ENCODE measurements at places on chromosomes 1 and 21. TPM values are rescaled to one million over a fixed set of nuclear protein-coding genes. Genes with fewer than 3 reads are reported as not detected.

DNA sequence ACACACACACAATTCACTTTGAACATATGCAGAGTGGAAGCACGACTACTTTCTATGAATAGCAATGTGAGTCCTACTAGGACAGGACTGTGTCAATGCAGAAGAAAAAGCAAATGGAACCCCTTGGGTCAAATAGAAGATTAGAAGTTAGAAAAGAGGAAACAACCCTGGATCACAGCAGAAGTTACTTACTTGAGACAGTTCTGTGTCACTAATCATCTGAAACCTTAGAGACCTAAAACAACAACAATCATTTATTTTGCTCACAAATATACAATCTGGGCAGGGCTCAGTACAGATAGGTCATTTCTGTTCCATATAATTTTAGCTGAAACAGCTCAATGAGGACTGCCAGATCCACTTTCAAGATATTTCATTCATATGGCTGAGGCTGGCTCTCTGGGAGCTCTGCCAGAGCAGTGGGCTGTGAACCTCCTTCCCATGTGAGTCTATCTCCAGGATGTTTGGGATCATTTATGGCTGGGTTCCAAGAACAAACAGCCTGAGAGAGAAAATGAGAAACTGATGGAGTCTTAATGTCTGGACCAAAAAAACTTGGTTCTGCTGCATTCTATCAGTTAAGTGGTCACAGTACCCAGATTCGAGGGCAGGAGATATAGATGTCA lies 42.5 kb upstream of the IL10 start:
- no peaks in the 10 kb centered on the region for H3K27me3 ChIP-seq
- DNase-seq, result peak; percentile 83
- peaks cover 2% of the 10 kb centered on the region for H3K4me1 ChIP-seq
- no peaks in the 10 kb centered on the region for H3K36me3 ChIP-seq
- H3K27ac ChIP-seq, result peak overlapping the region; percentile 13
- no peak overlapping the region for H3K4me3 ChIP-seq

Gene DNAJC28
- 2.8 TPM for total RNA-seq

- peaks cover 25% of the 10 kb centered on the region for H3K4me1 ChIP-seq
- no peak overlapping the region for H3K4me3 ChIP-seq
- H3K27me3 ChIP-seq, result no peaks in the 10 kb centered on the region
- peak overlapping the region; percentile 85 for H3K27ac ChIP-seq
- H3K36me3 ChIP-seq, result no peaks in the 10 kb centered on the region
These were observed 141.1 kb downstream of the TOMM20 start for GRCh38 chr1:234987415-234988154.

Gene PDZK1IP1
- 0.09 TPM for total RNA-seq

Gene WNT9A
- 4.6 TPM for total RNA-seq

GRCh38 chr1:20248971-20249612 lies 41.6 kb upstream of the VWA5B1 start:
- no peaks in the 10 kb centered on the region for H3K4me1 ChIP-seq
- DNase-seq, result no peak
- no peak overlapping the region for H3K4me3 ChIP-seq
- H3K27ac ChIP-seq, result no peak overlapping the region
- H3K36me3 ChIP-seq, result no peaks in the 10 kb centered on the region

Gene CHD5
- total RNA-seq, result 0.09 TPM

DNA sequence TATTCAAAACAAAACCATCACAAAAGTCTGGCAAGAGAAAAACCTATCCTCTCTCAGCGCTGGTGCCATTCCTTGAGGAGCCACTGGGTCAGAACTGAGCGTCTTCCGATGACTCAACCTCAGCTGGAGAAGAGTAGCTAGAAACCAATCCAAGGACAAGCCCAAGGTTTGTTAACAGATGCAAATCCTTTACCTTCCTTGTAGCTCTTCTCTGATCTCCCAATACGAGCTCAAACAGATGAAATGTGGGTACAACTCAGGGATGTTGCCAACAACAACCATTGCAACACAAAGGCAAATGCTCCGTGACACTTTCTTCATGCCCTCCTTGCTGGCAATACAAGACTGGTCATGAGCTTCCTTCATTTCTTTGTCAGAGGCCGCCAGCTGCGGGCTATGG lies 337.1 kb downstream of the SIPA1L2 start:
- H3K27me3 ChIP-seq, result no peaks in the 10 kb centered on the region
- no peak overlapping the region for H3K4me3 ChIP-seq
- no peak overlapping the region for H3K27ac ChIP-seq
- H3K36me3 ChIP-seq, result no peaks in the 10 kb centered on the region

DNA sequence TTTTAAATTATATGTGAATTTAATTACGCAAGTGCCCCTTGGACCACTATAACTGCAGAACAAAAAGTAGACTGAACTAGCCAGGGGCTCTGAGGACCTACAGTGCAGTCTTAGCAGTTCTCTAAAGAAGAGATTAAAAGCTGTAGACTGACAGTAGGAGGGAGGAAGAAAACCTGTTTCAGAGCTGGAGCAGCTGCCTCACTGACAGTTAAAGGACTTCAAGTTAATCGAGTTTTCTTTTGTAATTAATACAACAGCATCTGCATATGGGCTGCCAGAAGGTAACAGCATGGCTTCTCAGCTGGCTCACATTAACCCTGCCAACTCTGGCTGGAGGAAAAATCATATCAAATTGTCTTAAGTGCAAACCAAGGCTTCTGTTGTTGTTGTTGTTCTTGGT lies 19.9 kb downstream of the DSTYK start:
- H3K4me3 ChIP-seq, result no peak overlapping the region
- peaks cover 9% of the 10 kb centered on the region for H3K36me3 ChIP-seq
- no peak for DNase-seq

Gene ELAVL4
- total RNA-seq, result 0.13 TPM

Gene REG4
- not detected for total RNA-seq

GRCh38 chr1:2375246-2375922 lies 16.0 kb downstream of the MORN1 start:
- no peak for DNase-seq
- H3K4me3 ChIP-seq, result no peak overlapping the region
- no peak overlapping the region for H3K27ac ChIP-seq
- no peaks in the 10 kb centered on the region for H3K27me3 ChIP-seq
- H3K36me3 ChIP-seq, result peaks cover 3% of the 10 kb centered on the region
- H3K4me1 ChIP-seq, result peaks cover 43% of the 10 kb centered on the region

DNA sequence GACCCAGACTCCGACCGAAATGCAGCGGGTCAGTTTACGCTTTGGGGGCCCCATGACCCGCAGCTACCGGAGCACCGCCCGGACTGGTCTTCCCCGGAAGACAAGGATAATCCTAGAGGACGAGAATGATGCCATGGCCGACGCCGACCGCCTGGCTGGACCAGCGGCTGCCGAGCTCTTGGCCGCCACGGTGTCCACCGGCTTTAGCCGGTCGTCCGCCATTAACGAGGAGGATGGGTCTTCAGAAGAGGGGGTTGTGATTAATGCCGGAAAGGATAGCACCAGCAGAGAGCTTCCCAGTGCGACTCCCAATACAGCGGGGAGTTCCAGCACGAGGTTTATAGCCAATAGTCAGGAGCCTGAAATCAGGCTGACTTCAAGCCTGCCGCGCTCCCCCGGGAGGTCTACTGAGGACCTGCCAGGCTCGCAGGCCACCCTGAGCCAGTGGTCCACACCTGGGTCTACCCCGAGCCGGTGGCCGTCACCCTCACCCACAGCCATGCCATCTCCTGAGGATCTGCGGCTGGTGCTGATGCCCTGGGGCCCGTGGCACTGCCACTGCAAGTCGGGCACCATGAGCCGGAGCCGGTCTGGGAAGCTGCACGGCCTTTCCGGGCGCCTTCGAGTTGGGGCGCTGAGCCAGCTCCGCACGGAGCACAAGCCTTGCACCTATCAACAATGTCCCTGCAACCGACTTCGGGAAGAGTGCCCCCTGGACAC lies 534 bp downstream of the C1orf56 start:
- H3K4me3 ChIP-seq, result peak overlapping the region; percentile 92
- H3K27ac ChIP-seq, result peak overlapping the region; percentile 94
- DNase-seq, result peak; percentile 79
- H3K36me3 ChIP-seq, result peaks cover 24% of the 10 kb centered on the region
- peaks cover 13% of the 10 kb centered on the region for H3K4me1 ChIP-seq

DNA sequence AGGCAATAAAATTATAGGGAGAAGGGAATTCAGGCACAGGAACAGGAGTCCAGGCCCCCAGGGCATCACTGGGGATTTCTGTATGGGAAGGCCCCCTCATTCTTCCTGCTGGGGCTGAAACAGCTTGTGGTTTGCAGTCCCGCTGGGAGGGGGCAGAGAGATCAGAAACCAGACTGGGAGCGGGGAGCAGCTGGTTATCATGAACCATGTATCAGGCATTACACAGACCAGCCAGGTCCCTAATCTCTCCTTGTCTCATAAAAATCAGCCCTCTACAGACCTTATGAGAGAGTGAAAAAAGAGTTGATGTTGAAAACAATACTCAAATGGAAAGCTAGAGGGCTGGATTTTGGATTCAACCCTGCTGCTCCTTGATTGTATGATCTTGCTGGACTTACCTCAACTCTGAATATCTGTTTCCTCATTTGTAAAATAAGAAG lies 93.4 kb upstream of the F3 start:
- H3K4me1 ChIP-seq, result no peaks in the 10 kb centered on the region
- no peak for DNase-seq
- H3K27ac ChIP-seq, result no peak overlapping the region
- H3K27me3 ChIP-seq, result no peaks in the 10 kb centered on the region
- no peaks in the 10 kb centered on the region for H3K36me3 ChIP-seq
- H3K4me3 ChIP-seq, result no peak overlapping the region

DNA sequence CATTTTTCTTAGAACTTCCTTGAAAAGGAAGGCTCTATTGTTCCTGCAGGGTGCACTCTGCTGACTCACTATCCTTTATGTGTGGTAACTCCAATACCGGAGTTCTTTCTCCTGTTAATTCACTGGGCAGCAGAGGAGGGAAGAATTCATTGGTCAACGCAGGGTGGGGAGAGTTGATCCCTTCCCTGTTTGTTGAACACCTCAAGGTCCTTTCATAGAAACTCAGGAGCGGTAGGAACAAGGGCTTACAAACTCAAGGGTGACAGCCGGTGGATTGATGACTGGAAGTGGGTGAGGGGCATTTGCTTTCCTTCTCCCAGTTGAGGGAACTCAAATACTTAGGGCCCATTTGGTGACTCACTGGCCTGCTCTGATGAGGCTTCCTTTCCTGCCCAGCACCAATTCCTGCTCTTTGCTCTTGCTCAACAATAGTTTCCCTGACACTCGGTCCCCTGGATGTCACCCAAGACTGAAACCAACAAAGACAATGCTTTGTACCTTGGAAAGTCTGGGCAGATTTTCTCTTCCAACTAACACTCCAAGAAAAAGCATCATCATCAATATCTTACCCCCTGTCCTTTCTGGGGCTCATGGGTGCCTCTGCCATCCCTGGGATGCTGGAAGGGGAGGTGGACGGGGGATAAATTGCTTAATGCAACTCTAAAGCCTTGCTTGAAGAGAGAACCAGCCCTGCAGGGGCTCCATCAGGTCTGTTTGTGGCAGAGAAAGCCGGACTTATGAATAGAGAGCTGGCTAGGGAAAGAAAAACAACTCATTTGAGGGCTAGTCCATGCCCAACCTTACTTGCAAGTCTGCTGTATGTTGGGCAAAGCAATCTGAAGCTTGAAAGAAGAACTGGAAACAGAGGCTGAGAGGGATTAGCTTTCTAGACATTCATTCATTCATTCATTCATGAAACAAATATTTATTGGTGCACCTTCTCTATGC lies 9.3 kb downstream of the SLC26A9 start:
- no peak overlapping the region for H3K27ac ChIP-seq
- no peaks in the 10 kb centered on the region for H3K4me1 ChIP-seq
- no peak for DNase-seq

Gene OR2L3
- not detected for total RNA-seq

Gene IL19
- not detected for total RNA-seq

GRCh38 chr1:199646761-199647160 lies 380.7 kb upstream of the NR5A2 start:
- H3K27ac ChIP-seq, result no peak overlapping the region
- H3K27me3 ChIP-seq, result no peaks in the 10 kb centered on the region
- no peaks in the 10 kb centered on the region for H3K36me3 ChIP-seq

GRCh38 chr21:37207441-37208009 lies 59.6 kb downstream of the VPS26C start:
- peaks cover 2% of the 10 kb centered on the region for H3K36me3 ChIP-seq
- H3K4me1 ChIP-seq, result peaks cover 19% of the 10 kb centered on the region
- H3K4me3 ChIP-seq, result no peak overlapping the region

Measured in muscle of leg (tissue), 16 donors.